ENCODE measurements at places on chromosomes 5 and 9.

DNA sequence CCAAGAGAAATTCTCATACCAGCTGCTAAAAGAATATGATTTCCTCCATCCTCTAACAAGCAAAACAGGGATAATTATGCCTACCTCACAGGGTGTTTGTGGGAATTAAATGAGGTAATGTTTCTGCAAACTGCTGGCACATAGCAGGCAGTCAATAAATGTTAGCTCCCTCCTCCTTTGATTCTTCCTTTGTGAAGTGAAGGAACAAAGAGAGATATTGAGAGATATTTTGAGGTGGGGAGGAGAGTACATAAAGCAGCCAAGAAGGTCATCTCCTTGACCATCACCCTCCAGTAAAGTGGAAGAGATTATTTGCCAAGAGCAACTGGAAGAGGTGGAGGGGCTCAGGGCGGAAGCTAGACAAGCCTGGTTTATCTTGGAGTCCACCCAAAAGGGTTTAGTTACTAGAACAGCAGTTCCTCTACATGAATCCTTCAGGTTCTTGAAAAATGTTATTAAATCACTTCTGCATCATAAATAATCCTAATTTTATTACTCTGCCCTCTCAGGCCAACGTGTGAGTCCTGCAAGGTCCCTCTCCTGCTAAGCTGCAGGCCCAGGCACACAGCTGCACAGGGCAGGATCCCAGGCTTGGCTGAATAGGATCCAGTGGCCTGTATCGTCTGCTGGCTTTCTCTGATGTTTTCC, 35.0 kb upstream of the TLE1 start:
- DNase-seq, result peak; percentile 67

DNA sequence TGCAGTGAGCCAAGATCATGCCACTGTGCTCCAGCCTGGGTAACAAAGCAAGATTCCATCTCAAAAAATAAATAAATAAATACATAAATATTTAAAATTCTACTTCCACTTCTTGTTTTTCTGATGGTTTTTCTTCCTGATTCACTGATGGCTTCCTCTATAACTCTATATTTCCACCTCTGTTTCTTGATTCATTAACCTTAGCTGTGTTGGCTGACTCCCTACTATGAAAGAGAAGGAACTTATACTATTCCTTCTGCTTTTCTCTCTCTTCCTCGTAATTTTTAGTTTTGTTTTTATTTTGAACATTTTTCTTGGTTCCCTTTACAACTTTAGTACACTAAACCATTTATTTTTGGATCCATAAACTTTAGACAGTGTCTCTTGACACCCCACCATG, 103.5 kb downstream of the MAMDC2 start:
- no peak for DNase-seq

DNA sequence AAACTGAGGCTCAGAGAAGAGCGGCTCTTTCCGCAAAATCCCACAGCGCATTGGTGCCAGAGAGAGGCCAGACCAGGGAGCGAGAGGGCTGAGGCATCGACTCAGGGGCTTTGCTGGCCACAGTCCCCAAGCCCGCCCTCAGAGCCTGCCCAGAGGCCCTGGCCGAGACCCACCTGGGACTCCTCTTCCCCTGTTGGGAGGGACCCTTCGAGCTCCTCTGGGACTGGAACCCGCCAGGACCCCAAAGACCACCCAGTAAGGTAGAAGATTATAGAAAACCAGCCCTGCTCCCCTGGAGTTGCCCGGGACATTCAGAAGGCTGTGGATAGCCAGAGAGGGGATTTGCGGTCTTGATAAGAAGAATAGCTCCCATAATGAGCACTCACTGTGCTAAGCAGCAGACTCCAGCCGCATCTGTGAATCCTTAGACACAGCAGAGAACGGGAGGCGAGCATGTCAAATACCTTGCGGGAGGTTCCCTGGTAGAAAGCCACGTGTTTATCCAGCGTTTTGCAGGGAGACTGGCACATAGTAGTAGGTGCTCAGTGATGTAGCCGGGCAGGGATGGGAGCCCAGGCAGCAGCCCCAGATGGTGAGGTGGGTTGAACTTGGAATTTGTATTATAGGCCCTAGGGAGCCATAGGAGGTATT, 651 bp upstream of the AK1 start:
- no peak for DNase-seq

- DNase-seq, result no peak
These were observed 10.1 kb downstream of the CDKN2A start for GRCh38 chr9:21984101-21984500.

DNA sequence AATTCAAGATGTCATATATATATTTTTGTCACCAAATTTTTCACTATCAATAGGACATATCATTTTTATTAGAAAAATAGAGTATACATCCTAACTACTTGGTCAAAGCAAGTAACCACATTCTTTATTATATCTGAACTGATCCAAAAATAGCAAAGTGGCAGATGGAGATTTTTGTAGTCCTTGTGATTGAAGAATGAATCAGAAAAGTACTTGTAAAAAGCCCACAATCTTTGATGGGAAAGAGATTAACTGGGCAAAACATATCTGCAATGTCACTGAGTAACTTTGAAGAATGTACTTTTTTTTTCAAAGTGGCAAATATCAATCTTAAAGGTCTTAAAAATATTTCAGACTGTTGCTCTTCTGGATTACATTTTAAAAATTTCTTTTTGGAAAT, 1040.6 kb upstream of the SEMA6A start:
- DNase-seq, result no peak

DNA sequence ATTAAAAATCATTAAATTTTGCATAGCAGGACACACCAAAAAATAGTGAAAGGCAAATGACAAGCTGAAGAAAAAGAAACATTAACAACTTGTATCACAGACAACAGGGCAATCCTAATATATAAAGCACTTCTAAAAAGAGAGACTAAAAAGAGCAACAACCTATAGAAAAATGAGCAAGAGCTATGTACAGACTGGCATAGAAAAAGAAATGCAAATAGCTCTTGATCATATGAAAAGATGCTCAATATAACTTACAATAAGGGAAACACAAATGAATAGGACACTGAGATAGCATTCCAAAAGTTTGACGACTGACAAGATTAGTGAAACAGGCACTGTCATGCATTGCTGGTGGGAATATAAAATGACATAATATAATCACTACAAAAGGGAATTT, 235.9 kb downstream of the SEC61B start:
- no peak for DNase-seq

DNA sequence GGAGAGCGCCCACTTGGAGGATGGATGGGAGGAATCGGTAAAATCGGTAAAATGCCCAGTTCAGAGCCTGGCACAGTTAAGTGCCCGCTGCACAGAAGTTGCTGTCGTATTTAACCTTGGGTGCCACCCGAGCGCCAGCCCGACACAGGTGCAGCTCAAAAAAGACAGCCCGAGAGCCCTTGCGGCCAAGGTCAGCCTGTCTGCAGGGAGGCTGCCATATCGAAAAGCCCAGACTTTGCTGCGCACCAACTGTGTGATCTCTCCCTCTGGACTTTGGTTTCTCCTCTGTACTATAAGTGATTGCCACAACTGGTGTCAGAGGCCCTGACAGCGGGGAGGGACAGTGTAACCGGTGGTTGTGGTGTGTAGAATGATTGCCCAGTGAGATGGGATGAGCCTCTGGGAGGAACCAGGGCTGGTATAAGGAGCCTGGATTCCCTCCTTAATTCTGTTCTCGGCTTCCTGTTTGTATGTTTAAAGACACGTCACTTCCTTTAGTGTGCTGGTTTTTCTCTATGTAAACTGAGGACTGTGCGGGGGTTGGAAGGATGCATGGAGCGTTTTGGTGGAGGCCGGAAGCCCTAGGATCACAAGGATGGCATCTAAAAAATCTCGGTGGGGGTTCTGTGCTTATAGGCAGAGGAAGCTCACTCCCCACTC, 792 bp downstream of the NTMT1 start:
- DNase-seq, result peak; percentile 49
